ENCODE measurements at places on chromosomes 6 and 20.

DNA sequence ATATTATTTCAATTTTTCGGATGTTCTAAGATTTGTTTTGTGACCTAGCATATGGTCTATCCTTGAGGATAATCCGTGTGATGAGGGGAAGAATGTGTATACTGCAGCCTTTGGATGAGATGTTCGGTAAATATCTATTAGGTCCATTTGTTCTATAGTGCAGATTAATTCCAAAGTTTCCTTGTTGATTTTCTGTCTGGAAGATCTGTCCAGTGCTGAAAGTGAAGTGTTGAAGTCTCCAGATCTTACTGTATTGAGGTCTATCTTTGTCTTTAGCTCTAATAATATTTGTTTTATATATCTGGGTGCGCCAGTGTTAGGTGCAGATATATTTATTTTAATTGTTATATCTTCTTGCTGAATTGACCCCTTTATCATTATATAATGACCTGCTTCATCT, 32.2 kb upstream of the SNAP91 start:
- DNase-seq = no peak

GRCh38 chr20:745683-746301, 22.5 kb downstream of the SLC52A3 start:
- DNase-seq = no peak

DNA sequence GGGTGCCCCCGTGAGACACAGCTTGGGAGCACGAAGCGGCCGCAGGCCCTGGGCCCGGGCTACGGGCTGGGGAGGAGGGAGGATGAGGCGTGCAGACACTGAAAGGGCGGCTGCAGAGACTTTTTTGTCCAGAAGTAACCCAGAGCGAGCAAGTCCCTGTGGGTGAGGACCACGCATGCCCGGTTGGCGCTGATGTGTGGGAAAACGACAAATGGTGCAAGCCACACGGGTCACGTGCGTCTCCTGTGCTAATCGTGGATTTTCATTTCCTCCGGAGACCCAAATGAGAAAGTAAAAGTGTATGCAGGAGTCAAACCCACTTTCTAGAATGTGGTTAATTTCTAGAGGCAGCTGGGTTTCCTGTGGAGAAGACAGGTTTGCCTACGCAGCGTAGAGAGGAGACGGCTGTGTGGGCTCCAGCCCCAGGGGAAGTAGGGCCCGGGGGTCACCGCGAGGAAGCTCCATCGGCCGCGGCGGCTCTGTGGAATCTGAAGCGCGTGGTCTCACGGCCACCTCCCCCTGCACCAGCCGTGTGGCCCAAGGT, 19.0 kb downstream of the DLL1 start:
- DNase-seq = peak; percentile 91

GRCh38 chr20:37520419-37520955, 563 bp upstream of the NNAT start:
- no peak for DNase-seq

DNA sequence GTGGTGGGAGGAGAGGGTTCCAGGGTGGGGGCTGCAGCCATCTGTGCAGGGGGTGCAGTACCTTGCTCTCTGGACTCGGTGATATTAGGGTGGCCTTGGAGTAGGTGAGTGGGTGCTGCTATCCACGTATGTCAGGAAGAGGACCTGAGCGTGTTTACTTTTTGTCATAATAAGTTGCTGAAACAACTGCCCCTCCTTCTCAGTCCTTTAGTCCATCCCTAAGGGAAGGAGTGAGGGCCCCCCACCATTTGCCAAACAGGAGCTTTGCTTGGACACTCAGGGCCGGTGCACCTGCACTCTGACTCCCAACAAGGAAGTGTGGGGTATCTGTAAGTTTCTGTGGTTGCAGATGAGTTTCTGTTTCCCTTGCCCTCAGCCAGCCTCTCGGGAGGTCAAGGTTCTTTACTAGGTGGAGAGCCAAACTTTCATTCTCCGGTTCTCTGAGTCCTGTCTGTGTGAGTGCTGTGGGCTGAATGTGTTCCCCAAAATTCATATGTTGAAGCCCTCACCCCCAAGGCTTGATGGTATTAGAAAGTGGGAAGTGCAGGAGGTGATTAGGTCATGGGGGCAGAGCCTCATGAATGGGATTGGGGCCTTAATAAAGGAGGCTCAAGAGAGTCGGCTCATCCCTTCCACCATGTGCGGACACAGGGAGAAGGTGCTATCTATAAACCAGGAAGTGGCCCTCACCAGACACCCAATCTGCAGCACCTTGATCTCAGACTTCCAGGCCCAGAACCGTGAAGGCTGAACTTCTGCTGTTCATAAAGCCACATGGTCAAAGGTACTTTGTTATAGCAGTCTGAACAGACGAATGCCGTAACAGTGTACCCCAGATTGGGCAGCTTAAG, 19.6 kb upstream of the CCR6 start:
- no peak for DNase-seq

DNA sequence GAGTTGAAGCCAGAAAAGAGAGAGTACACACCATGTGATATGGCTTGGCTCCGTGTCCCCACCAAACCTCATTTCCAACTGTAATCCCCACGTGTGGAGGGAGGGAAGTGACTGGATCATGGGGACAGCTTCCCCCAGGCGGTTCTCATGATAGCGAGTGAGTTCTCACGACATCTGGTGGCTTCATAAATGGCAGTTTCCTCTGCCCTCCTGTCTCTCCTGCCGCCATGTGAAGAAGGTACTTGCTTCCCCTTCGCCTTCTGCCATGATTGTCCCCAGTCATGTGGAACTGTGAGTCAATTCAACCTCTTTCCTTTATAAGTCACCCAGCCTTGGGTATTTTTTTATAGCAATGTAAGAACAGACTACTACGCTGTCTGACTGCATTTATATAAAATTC, 40.3 kb downstream of the TAF4 start:
- DNase-seq = no peak

DNA sequence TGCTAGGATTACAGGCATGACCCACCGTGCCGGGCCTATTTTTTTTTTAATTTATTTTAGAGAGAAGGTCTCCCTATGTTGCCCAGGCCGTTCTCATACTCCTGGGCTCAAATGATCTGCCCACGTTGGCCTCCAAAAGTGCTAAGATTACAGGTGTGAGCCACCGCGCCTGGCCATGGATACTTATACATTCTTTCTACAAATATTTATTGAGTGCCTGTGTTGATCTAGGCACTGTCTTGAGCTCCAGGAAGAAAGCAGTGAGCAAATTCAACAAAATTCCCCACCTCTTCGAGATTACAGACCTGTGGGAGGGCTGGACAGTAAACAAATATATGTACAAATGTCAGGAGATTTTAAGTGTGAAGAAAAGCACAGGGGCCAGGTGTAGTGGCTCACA, 37.9 kb downstream of the MGME1 start:
- DNase-seq = no peak

DNA sequence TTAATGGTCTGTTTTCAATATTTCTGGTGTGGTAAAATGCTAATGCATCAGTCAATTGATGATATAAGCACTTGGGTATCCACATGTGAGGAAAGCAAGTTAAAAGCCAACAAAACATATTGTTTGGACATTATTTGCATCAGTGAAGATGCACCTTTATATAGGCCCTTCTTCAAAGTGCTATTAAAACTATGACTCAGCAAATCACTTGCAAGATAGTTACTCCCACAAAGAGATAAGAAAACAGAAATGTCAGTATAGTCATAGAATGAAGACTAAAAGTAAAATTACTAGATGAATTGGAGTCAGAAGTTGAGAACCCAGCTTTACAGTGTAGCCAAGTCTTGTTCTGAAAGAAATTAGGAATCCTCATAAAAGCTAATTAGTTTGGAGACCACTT, 14.6 kb upstream of the GRM1 start:
- no peak for DNase-seq

Measured in GM12878 (cell line).